Hematopoietic multipotent progenitor cell treated with erythropoietin and hydrocortisone succinate and interleukin-3 and kit ligand, for 8 days (in vitro differentiated cells): ENCODE measurements at places on chromosomes 5 and 9.
A peak's percentile ranks its signal among the peaks of the same experiment; 100 is the strongest.

DNA sequence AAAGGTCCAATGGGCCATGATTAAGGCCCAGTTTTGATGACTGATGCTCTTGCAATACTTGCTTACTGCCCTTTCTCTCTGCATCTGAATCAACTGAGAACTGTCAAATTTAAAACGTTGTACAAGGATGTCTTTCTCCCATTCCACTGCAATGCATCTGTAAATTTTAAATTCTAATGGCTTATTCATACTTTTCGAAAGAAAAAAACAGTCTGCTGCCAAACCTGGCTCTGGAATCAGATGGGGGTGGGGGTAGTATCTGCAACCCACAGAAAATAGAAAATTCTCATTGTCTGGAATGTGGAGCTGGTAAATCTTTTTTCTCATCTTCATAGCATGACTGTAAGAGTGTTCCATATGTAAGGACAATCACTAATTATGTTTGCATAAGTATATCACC is 371.8 kb upstream of the RFX3 start:
- no peak for DNase-seq

GRCh38 chr5:174323878-174324281 is 278.4 kb downstream of the NSG2 start:
- no peak for DNase-seq

DNA sequence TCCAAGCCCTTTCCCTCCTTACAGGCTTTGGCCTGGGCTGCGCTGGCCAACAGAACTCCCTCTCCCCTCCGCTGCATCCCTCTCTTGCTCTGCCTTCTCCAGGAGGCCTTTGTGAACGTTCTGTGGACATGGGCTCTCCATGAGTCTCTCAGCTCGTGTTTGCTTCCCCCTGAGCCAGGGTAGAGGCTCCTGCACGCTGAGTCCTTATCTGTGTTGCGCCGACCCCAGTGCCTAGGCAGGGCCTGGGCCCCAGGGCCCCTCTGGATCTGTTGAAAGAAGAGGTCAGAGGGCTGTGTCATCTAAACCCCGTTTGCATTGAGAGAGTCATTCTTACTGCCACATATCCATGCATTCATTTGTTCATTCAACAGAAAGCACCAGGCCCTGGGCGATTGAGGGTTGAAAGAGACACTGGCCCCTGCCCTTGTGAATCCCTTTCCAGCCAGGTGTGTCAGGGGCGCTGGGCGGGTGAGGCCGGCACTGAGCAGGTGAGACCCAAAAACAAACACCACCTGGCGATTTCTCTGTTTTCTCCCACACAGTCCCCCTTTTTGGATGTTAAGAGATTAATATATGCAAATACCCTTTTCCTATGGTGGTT is 111.2 kb upstream of the IER5L start:
- DNase-seq, result no peak

DNA sequence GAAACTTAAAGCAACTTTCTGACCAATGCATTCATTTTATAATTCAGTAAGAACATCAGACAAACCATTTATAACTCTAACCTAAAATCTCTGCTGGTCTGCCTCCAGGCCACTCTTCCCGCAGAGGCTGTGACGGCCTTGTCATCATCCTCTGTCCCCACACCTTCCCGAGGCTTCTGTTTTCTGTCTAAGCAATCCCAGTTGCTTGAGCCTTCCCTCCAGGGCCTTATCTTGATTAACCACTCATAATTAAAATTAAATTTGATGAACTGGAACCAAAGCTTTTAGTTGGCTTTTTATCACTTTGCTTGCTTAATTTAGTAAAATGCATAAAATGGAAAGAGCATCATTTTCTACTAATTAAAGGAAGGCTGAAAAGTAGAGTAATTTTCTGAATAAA is 312.4 kb downstream of the DIRAS2 start:
- DNase-seq, result no peak

DNA sequence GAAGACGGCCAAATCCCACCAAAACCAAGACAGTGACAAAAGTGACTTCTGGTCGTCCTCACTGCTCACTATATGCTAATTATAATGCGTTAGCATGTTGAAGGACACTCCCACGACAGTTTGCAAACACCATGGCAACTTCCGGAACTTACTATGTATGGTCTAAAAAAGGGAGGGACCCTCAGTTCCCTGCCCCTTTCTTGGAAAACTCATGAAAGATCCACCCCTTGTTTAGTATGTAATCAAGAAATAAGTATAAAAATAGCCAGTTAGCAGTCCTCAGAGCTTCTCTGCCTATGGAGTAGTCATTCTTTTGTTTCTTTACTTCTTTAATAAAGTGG is 9.5 kb downstream of the FCN2 start:
- no peak for DNase-seq

GRCh38 chr5:178590141-178590923 is at the start of gene COL23A1:
Gene COL23A1 (minus strand): TSS chr5:178590393.
- DNase-seq, result peak; percentile 59

DNA sequence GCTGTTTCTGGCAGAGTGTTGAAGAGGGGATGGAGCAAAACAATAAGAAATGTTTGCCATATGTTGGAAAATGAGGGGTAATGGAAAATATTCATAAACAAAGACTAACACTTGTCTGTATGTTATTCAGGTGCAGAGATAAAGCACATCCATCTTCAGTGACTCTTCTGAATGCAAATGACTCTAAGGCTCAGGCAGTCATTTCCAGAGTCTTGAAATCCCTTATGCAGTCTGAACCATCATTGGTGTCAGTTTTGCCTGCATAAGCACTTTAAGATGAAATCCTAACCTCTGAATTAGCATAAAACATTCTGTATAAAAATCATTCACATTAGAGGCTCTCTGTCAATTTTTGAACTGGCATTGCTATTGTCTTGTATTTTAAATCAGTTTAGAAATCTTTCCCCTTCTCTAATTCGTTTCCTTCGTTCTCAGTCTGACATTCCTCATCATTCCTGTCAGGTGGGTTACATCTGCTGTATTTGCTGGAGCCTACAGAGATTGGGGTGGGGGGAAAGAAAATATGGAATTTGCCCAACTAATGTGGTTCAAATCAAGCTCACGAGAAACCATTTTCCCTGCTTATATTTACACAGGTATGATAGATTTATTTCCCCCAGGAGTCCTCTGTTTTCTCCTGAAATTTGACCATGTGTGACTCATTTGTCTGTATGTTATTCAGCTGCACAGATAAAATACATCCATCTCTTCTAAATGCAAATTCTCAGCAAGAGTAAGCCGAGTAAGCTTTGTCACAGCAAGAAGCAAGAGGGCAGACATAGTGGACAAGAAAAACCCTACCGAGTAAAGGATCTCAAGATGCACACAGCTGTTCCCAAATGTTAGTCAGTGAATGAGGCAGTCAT is 31.6 kb downstream of the ENC1 start:
- DNase-seq, result no peak

GRCh38 chr5:62587737-62588136 is 9.1 kb downstream of the LRRC70 start:
- DNase-seq, result no peak

DNA sequence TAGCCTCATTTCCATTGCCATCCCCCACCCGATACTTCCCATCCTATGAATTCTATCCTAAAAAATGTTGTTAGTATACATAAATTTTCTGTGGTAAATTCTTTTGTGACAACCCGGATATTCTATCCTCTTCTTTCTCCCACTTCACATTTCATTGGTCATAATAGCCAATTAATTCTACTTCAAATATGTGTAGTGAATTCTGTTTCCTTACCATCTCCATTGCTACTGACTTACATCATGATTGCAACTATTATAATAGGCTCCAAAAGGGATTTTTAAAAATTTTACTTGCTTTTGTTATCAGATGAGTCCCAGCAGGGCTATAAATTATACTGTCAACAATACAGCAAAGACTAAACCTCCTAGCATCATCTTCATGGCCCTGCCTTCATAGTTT is 1326.8 kb downstream of the PTPRD start:
- no peak for DNase-seq

DNA sequence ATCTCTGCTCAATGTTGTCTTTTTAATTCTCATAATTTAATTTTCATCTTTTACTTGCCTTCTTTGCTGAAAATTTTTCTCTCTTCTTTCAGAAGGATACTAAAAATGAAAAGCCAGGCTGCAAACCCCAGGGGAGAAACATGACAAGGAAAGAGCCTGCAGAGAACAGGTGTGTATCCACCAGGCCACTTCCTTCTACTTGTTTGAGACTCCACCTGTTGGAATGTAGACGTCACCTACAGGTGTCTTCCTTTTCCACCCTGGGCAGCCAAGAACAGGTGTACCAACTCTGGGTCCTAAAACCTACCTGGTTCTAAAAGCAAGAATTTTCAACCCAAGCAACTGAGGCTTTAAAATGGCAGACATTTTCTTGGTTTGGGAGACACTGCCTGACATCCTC is 166.8 kb downstream of the ATP10B start:
- DNase-seq, result no peak

- no peak for DNase-seq
Observed at GRCh38 chr5:150662731-150663516, 1.9 kb downstream of the MYOZ3 start.

DNA sequence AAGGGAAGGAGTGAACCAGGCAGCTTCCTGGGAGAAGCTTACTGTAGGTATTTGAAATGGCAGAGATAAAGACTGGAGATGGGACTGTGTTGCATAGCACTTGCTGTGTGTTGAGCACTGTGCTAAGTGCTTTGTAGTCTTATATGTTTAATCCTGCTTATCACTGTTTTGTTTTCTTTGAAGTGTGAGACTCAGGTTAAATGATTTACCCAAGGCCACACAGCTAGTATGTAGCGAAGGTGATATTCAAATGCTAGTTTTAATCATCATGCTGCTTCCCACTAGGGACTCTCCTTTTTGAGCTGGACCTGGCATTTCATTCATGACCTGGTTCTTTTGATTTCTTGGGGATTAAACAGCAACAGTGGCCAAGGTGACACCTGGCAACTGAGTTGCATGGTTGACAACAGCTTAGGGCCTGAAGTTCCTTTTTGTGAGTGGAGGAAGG is 35.3 kb upstream of the SPRY4 start:
- DNase-seq, result no peak

DNA sequence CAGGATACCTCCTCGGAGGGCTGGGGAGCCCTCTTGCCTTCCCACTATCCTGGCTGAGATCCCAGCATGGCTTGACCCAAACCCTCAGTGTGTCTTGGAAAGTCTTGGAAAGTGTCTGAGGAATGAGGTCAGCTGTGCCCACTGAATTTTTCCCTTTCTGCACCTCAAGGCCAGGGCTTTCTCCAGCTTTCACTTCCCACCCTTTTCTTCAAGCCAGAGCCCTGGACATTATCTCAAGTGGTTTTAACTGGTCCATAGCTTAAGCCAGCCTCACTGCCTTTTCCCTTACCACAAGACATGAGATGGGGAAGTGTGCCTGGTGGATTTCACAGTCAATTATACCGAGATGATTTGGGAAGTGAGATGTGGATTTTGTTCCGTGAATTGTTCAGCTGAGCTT is 35.7 kb upstream of the LHX2 start:
- no peak for DNase-seq

DNA sequence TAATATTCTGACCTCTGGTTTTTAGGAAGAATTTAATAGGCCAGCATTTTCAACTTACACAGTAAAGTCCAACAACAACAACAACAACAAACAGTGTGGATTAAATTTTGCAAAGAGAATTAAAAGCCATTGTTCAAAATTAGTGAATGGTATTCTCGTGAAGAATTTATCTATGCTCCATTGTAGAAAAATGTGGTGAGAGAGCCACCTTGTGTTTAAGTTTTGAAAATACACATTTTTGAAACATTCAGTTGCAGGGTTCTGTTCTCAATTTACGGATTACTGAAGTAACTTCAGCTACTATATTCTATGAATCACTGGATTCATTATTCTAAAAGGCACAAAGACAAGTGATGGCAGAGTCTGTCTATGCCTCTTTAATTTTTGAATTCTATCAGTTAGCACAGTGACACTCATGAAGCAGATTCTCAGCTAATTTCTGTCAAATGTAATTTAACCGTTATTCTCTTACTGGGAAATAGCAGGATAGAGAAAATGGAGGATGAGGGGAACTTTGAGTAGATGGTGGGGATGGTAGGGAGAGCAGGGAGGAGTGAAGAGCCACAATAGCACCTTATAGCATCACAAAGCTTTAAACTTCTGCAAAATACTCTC is 11.0 kb downstream of the CCDC152 start:
- peak; percentile 48 for DNase-seq

- DNase-seq, result no peak
Observed at GRCh38 chr5:33755231-33755630, 136.6 kb downstream of the ADAMTS12 start.

- DNase-seq, result no peak
Observed at GRCh38 chr5:114249823-114250222, 112.0 kb upstream of the KCNN2 start.

- DNase-seq, result no peak
Observed at GRCh38 chr5:102888483-102888882, 133.4 kb downstream of the PAM start.

- no peak for DNase-seq
Observed at GRCh38 chr9:35236692-35237091, 74.9 kb downstream of the UNC13B start.

- no peak for DNase-seq
Observed at GRCh38 chr9:135039266-135039870, 48.1 kb upstream of the OLFM1 start.

- no peak for DNase-seq
Observed at GRCh38 chr5:92633875-92634487, 947.0 kb downstream of the NR2F1-AS1 start.

DNA sequence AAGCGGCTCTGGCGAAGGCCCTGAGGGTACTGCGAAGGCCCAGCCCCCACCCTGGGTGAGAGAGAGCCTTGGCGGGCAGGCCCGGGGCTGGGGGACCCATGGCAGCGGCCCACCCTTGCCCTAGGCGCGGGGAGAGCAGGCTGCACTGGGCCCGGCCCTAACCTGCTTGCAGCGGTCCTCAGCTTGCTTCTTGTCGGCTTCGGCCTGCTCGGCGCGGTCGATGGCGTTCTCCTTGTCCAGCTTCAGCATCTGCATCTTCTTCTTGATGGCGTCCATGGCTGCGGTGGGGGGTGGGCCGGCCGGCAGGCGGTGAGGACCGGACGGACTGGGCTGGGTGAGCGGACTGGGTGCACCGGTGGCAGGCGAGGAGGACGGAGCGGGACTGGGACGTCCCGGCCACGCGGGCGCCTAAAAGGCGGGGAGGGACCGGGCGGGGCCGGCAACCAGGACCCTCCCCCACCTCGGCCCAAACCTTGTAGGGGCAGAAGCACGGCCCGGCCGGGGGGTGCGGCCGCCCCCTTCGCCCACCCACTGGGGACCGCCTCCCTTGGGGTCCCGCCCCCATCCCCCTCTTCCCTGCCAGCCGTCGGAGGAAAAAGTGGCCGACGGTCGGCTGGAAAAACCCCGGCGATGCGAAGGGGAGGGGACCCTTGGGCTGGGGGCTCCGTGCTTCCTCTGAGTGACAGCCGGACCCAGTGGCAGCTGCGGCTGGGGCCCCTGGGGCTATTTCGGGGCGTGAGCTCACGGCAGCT is at the start of gene TPM2:
TSS of gene TPM2 (minus strand) at position 384 of the 752 bp plus-strand sequence. CDS start at position 276, 108 bp downstream.
- DNase-seq, result no peak

DNA sequence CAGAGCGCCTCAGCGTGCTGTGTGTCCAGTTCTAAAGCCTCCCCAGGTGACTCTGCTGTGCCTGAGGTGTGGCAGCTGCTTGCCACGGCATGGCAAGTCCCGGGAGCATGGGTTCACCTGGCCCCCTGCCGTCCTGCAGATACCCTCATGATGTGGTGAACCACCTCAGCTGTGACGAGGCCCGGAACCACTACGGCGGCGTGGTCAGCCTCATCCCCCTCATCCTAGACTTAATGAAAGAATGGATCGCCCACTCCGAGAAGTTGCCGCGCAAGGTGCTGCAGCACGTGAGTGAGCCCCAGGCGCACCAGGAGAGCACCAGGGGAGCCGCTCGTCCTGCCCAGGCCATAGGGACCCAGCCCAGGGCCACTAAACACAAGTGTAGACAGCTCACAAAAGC is 9.5 kb downstream of the SPACA9 start:
- no peak for DNase-seq

GRCh38 chr5:34538026-34538672 is 118.0 kb upstream of the RAI14 start:
- DNase-seq, result peak; percentile 15
